ENCODE measurements at places on chromosomes 13 and 19.

DNA sequence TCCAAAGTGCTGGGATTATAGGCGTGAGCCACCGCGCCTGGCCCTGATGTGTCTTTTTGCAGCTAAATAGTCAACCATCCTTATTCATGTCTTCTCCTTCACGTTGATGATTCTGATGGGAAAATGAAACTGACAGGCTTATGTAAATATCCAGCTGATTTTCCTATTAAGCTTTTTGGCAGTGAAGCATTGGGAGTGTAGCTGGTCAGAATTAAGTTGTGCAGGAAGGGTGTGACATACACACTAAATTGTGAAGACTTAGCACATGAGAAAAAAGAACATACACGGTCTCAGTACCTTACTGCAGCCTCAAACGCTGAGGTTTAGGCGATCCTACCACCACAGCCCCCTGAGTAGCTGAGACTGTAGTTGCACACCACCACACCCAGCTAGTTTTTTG is 50.5 kb upstream of the USE1 start:
- no peak for DNase-seq

DNA sequence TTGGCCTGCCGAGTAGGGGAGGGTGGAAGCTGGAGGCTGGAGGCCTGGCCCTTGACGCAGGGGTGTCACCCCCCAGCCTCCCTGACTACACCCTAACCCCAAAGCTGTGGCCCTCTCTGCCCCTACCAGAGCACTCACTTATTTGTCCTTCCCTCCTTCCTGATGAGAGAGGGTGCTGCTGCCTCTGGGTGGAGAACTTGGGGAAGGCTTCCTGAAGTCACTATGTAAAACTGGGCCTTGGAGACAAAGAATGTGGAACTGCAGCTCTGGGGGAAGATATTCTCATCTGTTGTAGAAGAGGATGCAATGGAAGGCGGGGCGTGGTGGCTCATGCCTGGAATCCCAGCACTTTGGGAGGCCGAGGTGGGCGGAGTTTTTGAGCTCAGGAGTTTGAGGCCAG is 485.2 kb downstream of the ZNF536 start:
- DNase-seq = no peak

DNA sequence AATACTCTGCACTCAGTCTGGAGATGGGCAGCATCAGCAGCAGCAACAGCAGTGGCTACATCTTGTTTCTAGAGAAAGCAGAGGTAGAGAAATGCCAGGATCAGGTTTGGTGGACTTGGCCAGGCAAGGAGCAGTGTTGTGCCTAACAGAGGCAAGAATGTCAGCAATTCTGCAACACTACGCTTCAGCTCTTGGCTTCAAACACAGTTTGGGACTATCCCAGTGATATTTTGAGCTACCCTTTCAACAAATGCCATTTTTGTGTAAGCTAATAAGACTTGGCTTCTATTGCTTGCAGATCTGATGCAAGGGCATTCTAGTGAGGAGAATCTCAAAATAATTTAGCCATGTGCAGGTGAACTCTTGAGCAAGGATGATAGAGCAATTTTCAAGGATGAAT is 271.3 kb downstream of the PCDH20 start:
- no peak for DNase-seq

- DNase-seq = no peak
Measured at GRCh38 chr19:16457195-16457953, 14.4 kb downstream of the EPS15L1 start.

All from stimulated activated CD4-positive, alpha-beta T cell treated with anti-CD3 and anti-CD28 coated beads, Interleukin-1b, Interleukin-23, amount 100 ng/mL, for 48 hours (primary cell).